GM12865 (cell line): ENCODE measurements at places on chromosomes 2 and 18.

DNA sequence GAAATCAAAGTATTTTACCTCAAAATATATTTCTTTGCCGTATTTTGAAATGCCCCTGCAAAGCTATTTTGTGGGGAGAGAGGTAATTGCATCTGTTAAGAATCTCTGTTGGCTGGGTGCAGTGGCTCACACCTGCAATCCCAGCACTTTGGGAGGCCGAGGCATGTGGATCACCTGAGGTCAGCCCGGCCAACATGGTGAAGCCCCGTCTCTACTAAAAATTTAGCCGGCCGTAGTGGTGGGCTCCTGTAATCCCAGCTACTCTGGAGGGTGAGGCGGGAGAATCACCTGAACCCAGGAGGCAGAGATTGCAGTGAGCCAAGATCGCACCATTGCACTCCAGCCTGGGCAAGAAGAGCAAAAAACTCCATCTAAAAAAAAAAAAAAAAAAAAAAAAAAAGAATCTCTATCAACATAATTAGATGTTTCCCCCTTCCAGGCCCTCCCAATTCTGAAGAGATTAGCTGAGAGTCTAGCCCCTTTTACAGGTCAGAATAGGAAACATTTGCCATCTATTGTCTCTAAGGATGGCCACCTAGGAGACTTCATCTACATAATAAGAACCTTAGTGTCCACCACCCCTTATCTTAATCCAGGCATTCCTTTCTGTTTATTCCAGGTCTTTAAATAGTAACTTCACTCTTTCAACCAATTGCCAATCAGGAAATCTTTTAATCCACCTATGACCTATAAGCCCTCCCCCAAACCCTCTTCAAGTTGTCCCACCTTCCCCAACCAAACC is 3.5 kb upstream of the TRAPPC8 start:
- no peak for DNase-seq

GRCh38 chr2:68767996-68768395 is 33.4 kb downstream of the ARHGAP25 start:
- peak; percentile 17 for DNase-seq

GRCh38 chr2:114727012-114727411 is 284.6 kb downstream of the DPP10 start:
- no peak for DNase-seq

- DNase-seq: peak; percentile 58
Measured at GRCh38 chr18:26549263-26550094, 1.1 kb upstream of the KCTD1 start.

DNA sequence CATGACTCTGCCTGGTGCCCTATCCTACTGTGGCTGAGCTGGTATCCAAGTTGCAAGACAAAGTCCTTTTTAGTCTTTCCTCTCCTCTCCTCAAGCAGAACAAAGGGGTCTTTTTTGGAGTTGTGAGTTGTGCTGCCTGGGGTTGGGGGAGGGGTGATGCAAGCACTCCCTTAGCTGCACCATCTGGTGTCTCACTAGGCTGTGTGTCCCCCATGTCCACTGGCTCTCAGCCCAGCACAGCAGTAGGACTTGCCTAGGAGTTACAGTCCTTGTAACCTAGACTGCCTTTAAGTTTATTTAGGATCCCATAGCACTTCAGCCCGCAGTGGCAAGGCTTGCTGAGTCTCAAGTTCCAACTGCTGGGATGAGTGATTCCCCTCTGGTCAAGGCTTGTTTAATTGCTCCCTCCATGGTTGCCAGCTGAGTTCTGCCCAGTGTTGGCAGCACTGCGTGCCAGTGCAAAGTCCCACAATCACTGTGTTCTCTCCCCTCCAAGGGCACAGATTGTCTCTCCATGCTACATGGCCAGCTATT is 13.2 kb upstream of the ILKAP start:
- DNase-seq: no peak

DNA sequence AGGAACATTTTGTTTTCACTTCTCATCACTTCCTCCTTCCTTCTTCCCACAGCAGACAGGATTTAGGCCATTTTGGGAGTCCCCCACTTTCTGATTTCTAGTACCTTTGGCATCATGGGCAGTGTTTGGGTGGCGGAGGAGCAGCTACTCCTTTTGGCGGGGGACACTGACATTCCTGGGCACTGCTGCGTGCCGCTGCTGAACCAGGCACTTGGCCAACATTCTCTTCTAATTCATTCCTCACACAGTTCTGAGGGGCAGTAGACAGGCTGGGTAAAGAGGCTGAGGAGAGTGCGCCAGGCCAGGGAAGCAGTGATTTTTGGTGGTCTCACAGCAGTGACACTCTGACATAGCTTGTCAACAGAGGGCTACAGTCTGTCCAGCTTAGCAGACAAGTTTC is 270.2 kb downstream of the LOXHD1 start:
- no peak for DNase-seq
